Activated CD4-positive, alpha-beta T cell treated with anti-CD3 and anti-CD28 coated beads, Interleukin-10, Interleukin-2, amounts not matched to agents 100 ng/mL and 50 ng/mL, durations not matched to agents 16 hours and 8 hours (primary cell): ENCODE measurements at places on chromosomes 12 and 14.
A peak's percentile ranks its signal among the peaks of the same experiment; 100 is the strongest.

- no peak for DNase-seq
Observed at GRCh38 chr12:131583090-131583712, 127.7 kb upstream of the SFSWAP start.

- no peak for DNase-seq
Observed at GRCh38 chr14:58778202-58778601, 140.4 kb downstream of the DACT1 start.

GRCh38 chr12:109186993-109187653 is 70.7 kb downstream of the ACACB start:
- DNase-seq, result no peak

DNA sequence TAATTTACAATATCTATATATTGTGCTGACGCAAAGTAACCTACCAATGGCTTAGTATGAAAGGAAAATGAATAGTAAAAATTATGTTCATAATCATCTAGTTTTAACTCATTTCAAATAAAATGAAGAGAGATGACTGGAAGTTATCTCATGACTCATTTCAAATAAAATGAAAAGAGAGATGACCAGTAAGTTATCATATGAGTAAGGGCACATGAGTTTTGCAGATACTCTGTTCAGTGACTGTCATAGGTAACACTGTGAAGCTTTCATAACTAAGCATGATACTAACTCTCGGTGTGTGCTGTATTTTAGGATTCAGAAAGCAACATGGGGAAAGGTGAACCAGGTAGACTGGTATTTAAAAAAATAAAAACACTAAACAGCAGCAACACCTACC is 364.5 kb upstream of the DIO2 start:
- DNase-seq, result peak; percentile 48

DNA sequence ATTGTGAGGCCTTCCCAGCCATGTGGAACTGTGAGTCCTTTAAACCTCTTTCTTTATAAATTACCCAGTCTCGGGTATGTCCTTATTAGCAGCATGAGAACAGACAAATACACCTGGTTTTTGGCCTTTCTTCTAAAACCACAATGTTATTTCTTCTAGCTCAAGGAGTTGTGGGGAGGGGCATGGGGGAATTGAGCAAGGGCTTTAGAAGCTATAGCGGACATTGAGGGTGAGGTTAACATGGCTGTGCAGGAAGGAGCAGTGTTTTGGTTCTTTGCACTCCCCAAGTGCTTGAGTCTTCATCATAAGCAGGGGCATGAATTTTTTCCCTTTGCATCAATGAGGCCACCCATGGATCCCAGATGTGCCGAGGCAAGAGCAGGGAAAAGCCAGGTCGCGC is 86.8 kb downstream of the SPRING1 start:
- DNase-seq, result no peak

DNA sequence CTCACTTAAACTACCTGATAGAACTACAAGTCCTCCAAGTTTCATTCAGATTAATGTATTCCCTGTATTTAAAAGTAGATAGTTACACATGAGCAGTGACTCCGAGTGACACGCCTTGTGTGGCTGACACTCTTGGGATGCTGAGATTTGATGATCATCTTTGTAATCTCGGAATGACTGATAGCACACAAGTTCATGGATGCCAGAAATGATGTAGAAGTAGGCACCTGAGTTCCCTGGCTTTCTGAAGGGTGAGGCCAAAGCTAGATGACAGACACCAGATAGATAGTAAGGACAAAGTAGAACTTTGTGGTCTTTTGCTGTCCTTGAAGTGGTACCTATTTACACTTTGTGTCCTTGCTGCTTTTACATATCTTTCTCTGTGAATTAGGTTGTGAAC is 491.2 kb downstream of the PCNX1 start:
- peak; percentile 28 for DNase-seq

GRCh38 chr14:80278293-80279023 is 67.2 kb upstream of the DIO2 start:
- DNase-seq, result no peak

- DNase-seq, result no peak
Observed at GRCh38 chr12:122558745-122559641, 31.9 kb downstream of the KNTC1 start.

- no peak for DNase-seq
Observed at GRCh38 chr12:64125913-64126312, 96.2 kb downstream of the KICS2 start.

DNA sequence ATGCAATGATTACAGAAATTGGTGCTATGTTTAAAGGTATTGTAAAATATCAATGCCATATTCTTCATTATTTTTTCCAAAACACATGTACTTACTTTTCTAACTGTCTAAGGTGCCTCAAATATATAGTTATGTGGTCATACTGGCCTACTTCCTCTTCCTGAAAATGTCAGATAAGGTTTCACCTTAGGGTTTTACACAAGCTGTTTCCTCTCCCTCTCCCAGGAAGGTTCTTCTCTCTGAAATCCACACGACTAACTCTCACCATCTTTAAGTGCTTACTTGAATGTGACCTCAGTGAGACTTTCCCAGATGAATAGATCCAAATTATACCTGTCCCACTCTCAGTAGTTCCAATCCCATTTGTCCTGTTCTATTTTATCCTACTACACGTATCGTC is 11.6 kb upstream of the CLEC4D start:
- DNase-seq, result no peak

DNA sequence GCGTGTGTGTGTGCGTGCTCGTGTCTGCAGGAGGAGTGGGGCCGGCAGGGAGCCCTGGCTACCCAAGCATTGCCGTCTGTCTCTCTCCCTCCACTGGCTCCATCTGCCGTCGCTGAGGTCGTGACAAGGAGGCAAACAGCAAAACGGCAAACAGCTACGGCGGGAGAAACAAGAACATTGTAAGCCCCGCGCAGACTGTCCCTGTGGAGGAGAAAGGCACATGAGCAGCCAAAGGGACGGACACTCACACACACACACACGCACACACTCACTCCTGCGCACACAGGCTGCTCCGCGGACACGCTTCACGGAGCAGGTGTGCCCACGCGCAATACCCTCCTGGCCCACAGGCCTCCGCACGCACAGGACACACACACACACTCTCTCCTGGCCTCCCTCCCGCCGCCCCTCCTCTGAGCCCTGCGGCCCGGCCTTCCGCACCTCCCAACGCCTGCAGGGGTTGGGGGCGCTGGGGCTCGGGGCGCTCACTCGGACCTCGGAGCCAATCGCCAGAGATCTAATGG is 905 bp downstream of the CISTR start:
- DNase-seq, result no peak
